ENCODE measurements at places on chromosomes 1 and 21.

DNA sequence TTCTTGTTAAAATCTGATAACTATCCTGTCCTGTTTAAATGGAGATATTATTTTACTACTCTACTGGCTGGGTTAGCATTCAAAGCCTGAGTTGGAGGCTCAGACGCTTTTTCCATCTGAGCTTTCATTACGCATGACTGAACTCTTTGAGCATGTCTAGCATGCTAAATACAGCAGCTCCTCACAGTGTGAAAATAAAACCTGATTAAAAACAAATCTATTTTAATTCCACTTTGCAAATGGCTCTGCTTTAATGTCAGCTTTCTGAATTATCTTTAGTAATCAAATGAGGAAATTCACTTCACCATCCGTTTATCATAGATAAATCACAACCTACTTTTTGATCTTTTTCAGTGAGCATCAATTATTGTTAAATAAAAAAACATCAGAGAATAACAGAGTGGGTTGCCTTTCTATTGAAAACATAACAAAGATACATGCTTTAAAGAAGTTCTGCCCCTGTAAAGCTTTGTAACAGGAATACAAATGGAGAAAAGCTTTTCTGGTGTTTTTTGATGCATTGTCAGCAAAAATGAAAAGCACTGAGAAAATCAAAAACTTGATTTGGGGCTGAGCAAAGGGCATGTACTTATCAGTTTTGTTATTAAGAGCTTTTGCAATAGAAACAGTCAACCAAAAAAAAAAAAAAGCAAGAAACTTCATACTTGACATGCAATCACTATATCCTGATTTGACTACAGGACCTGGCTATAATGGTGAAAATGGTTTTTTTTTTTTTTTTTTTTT, 3.5 kb upstream of the SPEN start:
- no peak for DNase-seq

DNA sequence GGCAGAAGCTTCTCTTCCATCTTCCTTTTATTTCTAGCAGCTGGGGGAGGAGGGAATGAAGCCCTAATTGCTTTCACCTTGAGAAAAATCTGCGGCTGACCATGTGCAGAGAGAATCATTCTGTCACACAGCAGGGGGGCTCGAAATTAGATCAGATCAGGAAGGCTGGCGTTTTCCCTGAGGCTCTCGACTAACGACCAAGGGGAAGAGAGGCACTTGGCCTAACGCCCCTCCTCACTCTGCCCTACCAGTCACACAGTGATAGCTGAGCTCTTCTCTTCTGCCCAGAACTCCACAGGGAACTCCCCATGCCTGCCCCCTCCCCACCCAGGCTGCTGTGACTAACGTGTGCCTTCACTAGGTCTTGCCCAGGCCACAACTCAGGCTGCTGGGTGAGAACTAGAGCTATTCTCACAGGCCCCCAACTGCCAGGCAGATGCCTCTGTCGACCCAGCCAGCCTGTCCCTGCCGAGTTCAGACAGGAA, 26.5 kb upstream of the KHDRBS1 start:
- DNase-seq, result peak; percentile 25

GRCh38 chr1:42966688-42967612, 8.3 kb upstream of the SLC2A1 start:
- DNase-seq, result peak; percentile 90

GRCh38 chr1:97904534-97904933, 16.3 kb downstream of the DPYD start:
- peak; percentile 44 for DNase-seq

- peak; percentile 65 for DNase-seq
Observed at GRCh38 chr1:245855846-245856730, 651.0 kb downstream of the SMYD3 start.

GRCh38 chr1:163834778-163835177, 513.0 kb downstream of the NUF2 start:
- peak; percentile 20 for DNase-seq
